Activated CD4-positive, alpha-beta T cell treated with anti-CD3 and anti-CD28 coated beads for 36 hours (primary cell): ENCODE measurements at places on chromosomes 1 and 21.
A peak's percentile ranks its signal among the peaks of the same experiment; 100 is the strongest.

DNA sequence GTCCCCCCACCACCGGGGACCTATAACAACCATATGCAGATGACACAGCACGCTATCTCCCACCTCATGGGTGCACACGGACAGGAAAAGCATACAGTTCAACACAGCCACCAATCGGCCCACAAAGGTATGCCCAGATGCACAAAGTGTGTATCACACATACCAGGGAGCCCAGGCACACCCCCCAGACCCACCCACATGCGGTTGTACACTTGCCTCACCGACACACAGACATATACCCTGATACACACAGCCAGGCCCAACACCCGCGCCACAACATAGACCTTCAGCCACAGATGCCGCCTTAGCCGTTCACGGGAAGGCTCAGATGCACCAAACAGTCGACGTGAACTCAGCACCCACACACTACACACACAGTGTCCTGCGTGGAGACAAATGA, 5.5 kb downstream of the CROCC start:
- no peak for DNase-seq

GRCh38 chr21:46189959-46190490, 5.8 kb upstream of the SPATC1L start:
- DNase-seq = no peak

GRCh38 chr1:245996811-245997210, 510.3 kb downstream of the SMYD3 start:
- DNase-seq = no peak

DNA sequence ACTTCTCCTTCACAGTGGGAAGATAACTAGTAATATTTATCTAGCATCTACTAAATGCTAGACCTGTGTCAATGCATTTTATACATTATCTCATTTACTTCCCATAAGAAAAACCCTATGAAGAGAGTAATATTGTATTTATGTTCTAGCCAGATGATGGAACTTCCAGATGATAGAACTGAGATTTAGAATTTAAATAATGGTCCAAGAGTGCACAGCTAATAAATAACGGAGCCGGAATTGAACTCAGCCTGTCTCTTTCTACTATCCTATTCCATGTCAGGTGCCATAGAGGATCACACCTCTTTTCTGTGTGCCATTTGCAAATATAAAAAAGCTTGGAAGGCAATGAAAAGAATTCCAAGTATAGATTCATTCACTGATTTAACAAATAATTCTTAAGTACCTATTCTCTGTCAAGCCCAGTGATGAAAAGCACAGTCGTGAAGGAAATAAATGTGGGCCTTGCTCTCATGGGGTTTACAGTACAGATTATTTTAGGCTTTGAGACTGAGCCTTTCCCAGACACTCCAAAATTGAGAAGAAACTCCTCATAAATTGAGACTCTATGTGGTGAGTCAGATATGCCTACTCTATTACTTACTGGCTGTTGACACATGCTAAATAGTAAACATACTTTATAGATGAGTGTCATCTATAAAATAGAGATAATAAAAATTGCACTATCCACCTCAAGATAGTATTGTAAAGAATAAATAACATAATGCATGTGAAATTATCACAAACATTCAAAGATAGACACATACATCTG, 378.0 kb upstream of the PRMT6 start:
- no peak for DNase-seq

- no peak for DNase-seq
Observed at GRCh38 chr21:31043471-31043870, 5.2 kb upstream of the KRTAP19-8 start.

DNA sequence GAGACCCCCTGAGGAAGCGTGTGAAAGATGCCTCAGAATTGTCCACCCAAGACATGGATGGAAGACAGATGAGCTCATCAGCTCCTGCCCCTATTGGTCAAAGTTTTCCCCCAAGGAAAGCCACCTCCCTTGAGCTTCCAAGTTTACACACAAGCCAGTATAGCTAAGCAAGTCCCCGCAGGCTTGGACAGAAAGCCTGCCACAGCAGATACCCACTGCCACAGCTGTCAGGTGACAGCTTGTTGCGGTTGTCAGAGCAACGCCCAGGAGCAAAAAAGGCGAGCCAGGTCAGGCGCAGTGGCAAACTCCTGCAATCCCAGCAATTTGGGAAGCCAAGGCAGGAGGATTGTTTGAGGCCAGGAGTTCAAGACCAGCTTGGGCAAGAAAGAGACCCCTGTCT, 60.9 kb upstream of the IFNAR2 start:
- no peak for DNase-seq

- DNase-seq = no peak
Observed at GRCh38 chr1:37415611-37416244, 58.7 kb upstream of the ZC3H12A start.

DNA sequence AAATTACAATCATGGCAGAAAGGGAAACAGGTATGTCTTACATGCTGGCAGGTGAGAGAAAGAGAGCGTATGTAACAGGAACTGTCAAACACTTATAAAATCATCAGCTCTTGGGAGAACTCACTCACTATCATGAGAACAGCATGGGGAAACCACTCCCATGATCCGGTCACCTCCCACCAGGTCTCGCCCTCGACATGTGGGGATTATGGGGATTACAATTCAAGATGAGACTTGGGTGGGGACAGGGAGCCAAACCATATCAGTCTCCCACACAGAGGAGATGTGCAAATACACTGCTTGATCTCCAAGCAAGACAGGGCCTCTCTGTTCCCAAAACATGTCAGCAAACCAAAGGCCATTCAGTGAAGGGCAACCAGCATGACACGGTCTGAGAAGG, 27.4 kb downstream of the LMX1A start:
- no peak for DNase-seq

DNA sequence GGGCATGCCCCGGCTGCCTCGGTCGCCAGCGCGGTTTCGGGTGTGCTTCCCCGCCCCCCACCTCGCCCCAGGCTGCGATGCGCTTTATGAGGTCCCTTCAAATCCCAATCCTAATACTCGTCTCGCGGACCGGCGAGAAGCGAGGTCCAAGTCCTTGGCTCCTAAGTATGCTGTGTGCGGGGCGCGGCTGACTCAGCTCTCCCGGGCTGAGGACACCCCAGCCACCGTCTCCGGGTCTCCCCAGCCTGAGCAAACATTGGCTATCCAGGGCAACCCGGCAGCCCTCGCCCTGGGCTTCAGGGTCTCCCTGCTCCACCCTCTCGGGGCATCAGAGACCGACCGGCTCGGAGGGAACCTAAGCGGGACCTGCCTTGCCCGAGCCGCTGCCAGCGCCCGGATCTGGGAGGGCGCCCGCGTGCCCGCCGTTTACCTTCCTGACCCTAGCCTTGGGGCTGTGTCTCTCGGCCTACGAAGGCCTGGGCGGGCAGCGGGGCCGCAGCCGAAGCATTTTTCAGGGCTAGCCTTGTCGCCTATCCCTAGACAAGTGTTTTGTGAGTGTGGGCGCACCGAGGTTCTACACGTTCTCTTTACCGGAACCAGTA, 1.2 kb downstream of the ITPKB start:
- peak; percentile 71 for DNase-seq

DNA sequence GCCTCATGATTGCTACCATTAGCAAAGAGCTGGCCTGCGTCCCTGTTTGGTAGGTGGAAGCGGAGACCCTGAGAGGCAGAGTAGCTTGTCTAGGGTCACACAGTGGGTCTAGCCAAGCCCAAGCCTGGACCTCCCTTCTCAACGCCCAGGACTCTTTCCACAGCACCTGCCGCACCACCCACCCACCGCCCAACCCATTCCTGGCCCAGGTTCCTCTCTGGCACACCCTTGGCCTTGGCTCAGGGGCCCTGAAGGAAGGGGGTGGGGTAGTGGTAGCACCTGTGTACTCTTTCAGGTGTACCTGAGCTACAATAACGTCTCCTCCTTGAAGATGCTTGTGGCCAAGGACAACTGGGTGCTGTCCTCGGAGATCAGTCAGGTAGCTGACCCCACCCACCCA, 19.3 kb downstream of the FAM151A start:
- no peak for DNase-seq

DNA sequence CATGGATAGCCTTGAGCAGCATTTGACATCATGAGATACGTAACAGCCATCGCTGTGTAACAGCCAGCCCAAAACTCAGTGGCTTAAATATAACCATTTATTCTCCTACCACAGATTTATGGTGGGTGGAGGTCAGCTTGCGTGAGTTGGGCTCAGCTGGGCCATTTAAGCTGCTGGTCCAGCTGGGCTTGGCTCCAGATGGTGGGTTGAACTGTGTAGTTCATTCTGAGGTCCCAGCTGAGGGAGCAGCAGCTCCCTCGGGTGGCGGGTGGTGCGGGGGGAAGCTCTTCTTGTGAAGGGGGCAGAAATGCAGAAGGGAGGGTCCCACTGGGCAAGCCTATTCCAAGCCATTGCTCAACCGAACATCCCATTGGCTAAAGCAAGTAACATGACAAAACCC, 75.9 kb downstream of the IGSF21 start:
- DNase-seq = no peak

DNA sequence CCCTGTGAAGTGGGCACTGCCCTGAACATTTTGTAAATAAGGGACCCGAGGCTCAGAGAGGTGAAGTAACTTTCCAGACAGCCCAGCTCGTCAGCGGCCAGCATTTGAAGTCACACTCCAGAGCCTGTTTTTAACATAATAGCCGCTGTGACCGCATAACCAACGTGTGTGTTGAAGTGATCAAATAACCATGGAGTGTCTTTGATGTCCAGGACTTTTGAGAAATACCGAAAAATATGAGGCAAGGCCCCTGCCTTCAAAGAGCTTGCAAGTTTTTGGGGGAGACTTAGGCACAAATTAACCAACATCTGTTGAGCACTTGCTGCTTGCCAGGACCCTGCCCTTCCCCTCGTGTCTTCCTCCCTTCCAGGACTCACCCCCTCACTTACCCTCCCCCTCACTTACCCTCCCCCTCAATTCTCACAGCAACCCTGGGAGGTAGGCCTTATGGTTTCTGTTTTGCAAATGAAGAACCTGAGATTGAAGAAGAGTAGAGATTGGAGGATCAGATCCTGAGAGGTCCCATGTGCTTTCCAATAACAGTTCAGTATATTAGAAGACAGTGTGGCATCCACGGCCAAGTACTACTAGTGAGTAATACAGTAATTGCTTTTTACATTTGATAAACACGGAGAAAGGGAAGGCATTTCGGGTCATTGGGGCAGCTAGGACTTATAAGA, 1.3 kb upstream of the SLC16A1 start:
- DNase-seq = peak; percentile 73

GRCh38 chr1:201552941-201553351, 14.0 kb downstream of the NAV1 start:
- no peak for DNase-seq

GRCh38 chr1:180199018-180199417, 31.0 kb upstream of the LHX4 start:
- no peak for DNase-seq

GRCh38 chr21:14825514-14825974, 239.3 kb downstream of the NRIP1 start:
- DNase-seq = no peak

DNA sequence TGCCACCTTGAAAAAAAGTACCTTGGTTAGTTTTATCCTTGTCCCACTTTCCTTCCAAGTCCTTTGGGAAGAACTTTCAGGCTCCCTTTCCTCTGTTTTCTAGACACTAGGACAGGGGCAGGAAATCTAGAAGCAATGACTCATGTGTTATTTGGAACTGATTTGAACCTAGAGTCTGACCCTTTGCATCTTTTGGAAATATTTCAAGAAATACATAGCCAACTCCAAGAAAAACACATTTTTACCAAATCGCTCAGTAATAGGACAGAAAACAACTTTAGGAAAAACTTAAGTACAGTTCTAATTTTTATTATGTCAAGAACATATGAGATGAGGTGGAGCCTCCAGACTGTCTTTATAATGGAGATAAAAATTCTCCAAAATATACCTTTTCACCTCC, 292.4 kb downstream of the PTBP2 start:
- no peak for DNase-seq

DNA sequence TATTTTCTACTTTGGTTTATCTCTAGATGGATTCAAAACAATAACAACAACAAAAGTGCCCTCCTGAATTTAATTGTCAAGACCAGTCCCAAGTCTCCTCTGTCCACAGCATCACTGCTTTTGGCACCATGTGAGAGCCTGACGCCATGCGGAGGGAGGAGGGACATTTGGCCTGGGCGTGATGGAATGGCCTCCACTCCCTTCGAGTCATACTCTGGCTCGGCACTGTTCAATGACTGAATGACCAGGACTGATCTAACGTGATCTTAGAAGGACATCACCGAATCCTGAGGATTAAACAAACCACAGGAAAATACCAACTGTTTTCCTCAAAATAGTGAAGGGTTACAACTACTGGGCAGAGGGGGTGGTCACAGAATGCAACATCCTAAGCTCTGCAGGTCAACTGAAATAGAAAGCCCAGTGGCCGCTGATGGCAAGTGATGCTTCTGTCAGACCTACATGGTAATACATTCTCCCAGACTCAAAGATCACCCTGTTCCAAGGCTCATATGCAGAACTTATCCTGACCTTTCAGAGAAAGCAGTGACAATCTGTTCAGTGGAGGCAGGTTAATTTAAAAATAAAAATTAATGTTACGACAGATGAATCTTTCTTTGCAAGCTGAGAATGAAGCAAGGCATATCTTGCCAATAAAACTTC, 19.1 kb downstream of the SRSF4 start:
- no peak for DNase-seq

DNA sequence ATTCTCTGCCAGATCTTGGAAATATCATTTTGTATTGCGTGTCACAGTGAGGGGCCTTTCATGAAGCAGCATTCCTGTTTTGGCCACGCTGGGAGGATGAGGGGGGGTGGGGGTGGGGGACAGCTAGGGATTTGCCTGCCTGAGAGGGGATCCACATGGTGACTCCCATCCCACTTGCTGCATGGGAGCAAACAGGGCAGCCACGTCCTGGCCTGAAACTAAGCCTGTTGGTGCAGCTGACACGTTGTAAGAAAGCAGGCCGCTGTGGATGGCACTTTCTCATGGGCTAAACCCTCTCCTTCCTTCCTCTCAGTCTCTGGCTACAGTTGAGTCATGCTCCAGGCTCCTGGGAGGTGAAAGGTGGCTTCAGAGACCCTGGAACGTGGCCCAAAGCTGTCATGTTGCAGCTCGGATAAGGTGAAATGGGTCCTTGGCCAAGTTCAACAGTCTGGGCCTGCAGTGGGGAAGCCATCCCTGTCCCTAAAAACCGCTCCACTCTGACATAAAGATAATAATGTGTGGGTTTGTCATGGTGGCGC, 346.7 kb upstream of the VAMP3 start:
- no peak for DNase-seq

DNA sequence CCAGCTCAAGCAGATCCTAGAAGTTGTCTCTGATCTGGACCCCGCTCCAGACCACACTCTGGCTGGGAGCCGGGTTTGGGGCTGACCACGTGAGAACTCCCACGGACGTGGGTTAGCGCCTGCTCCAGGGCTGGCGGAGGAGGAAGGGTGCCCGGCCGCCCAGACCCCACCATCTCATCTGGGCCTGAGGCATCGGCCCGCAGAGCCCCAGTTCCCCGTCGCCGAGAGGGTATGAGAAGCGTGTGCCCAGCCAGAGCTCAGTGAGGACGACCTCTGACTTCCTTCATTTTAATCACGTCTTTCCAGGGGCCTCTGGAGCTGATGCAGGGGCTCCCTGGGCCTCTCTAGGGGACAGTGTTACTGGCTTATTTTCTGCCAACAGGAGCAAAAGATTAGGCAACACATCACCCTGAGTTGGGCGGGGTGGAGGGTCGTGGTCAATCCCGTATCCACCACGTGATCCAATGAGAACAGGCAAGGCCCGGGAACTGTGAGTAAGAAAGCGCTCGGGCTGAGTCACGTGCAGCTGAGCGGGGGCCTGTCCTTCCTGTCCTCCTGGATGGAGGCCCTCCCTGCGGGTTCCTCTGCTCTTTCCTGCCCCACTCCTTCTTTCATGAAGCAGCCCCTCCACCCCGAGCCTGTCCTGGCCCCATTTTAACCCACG, 81.1 kb downstream of the SIK1 start:
- DNase-seq = peak; percentile 73

GRCh38 chr1:51525295-51525694, 6.2 kb upstream of the EPS15 start:
- DNase-seq = no peak
